SK-MEL-5 (cell line): ENCODE measurements at places on chromosomes 13 and 19. TPM values are rescaled to one million over a fixed set of nuclear protein-coding genes. Genes with fewer than 3 reads are reported as not detected.

The KLK4 gene
- total RNA-seq, result 1.0 TPM in 1 of 2 replicates, not detected in the other

- peak; percentile 83 for DNase-seq
Measured at GRCh38 chr19:12052497-12053169, at the start of gene ZNF878. Gene ZNF878 (minus strand): TSS chr19:12052961. CDS start chr19:12052801, 160 bp downstream.

DNA sequence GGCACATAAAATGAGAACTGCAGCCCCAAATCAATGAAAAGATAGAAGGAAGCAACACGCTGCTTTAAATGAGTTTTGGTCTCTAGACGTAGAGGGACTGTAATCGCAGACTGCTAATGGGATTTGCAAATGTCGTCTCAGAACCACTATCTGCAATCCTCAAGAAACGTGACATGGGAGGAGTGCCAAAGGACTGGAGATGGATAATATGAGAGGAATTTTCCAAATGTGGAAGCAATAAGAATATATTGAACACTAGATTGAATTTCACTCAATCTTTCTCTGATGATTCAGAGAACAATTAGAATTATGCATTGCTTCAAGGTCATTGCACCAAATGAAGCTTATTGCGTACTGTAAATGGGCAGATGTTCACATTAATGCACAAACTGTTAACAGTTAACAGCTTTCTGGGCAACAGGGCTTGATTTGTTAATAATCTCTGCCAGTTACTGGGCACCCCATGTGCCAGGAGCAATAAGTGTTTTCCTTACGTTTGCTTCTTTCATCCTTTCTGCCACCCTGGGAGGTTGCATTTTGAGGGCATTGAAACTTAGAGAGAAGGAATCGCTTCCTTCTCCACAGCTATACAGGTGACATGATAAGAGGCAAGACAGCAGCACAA lies 62.8 kb upstream of the WASF3 start:
- DNase-seq, result no peak

The KIR3DL1 gene
- total RNA-seq, result not detected in 2 replicates

The LILRA2 gene
- not detected in 2 replicates for total RNA-seq

DNA sequence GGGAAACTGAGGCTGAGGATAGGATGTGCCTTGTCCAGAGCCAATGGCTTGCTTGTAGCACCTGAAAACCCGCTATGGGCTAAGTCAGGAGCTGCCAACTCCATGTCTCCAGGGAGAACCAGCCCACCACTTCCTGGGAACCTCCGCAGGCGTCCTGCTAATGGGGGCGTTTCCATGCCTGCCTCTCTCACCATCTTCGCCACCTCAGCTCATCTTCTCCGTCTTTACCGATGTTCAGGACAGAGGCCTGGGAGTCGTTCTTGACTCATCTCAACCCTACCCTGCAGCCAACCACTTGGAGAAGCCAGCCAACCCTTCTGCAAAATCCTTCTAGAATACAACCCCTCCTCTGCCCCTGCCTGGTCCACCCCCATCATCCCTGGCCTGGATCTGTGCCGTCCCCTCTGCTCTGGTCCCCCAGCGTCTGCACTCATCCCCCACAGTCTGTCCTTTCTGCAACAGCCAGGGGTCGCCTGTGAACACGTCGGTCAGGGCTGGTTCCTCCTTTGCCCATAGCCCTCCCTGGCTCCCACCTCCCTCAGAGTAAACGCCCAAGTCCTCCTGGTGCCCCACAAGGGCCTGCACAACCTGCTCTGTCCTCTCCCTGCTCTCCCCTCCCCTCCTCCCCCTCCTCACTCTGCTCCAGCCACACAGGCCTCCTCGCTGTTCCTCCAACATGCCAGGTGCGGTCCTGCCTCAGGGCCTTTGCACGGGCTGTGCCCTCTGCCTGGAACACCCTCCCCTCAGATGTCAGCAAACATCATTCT lies 31.0 kb downstream of the PTPRS start:
- no peak for DNase-seq
